ENCODE measurements at places on chromosomes 1 and 21.

- DNase-seq = no peak
These were observed 195.7 kb downstream of the MIS18A start for GRCh38 chr21:32083197-32083596.

- DNase-seq = no peak
These were observed 46.3 kb downstream of the RNF115 start for GRCh38 chr1:145777357-145778145.

DNA sequence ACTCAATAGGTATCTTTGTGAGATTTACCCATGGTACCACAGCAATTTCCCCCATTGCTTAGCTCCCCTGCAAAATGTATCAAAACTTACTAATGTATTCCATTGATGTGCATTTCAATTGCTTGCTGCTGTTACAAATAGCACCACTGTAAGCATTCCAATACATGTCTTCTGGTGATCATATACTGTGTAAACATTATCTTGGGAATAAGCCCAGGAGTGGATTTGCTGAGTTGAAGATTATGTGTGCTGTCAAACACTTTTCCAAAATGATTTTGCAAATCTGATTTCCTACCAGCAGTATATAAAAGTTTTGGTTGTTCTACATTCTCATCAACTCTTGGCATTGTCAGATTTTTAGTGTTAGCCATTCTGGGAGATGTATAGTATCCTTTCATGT, 141.0 kb upstream of the KCTD3 start:
- DNase-seq = no peak

GRCh38 chr1:18564676-18565075, 66.0 kb upstream of the PAX7 start:
- DNase-seq = no peak

DNA sequence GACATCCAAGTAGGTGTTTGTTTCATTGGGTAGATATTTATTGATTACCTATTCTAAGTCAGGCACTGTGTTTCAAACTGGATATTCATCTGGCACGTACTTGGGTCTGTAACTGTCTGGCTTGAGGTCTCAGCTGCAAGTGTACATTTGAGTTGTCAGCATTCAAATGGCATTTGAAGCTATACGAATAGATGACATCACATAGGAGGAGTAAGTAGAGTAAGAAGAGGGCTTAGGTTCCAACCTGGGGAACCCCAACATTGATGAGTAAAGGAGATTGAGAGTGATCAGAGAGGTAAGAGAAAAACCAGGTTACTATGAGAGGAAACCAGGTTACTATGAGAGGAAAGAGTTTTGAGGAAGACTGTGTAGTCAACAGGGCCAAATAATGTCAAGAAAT, 30.7 kb downstream of the ZNF684 start:
- DNase-seq = no peak

DNA sequence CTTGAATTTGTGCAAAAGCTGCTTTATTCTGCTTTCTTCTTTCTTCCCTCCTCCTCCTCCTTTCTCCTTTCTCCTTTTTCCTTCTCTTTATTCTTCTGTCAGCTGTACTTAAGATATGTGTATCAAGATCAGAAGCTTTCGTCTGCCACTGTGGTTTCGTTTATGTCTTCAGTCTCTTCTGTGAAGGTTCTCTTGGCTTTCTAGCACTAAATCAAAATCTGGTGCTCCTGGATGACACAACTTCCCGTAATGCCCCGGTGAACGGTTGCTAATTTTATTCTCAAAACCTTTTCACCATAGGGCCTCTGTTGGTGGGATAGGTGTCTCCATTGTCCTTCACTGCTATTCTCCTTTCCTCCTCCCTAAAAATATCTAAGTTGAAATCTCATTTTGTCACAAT, 5.0 kb downstream of the ATF6 start:
- DNase-seq = no peak

GRCh38 chr1:110449661-110450651, 993 bp upstream of the PROK1 start:
- DNase-seq = no peak

- DNase-seq = peak; percentile 80
These were observed 14.1 kb downstream of the CNR2 start for GRCh38 chr1:23899070-23899469.

DNA sequence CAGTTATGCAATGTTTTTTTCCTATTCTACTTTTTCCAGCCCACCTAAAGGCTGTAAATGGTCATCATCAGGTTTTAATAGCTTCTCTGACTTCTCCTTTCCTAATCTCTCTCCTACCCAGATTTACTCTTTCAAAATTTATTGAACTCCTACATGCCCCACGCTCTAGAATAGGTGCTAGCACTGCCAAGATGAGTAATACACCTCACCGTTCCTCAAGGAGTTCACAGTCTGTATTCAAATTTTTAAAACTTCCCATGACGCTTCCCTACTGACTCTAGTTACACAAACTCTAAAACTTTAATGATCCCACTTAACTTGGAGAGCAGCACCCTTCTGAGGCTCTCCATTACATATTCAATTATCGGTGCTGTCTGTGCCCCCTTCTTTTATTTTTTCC, 51.6 kb downstream of the ALG14 start:
- no peak for DNase-seq
